ENCODE measurements at places on chromosomes 5 and 9. TPM values are rescaled to one million over a fixed set of nuclear protein-coding genes. Genes with fewer than 3 reads are reported as not detected.

PDCD1LG2 gene
- total RNA-seq = 1.3 TPM

TSSK1B gene
- not detected for total RNA-seq

RAD17 gene
- 33.2 TPM for total RNA-seq

- peak overlapping the region; percentile 31 for H3K27ac ChIP-seq
- H3K27me3 ChIP-seq = no peaks in the 10 kb centered on the region
- H3K4me3 ChIP-seq = peak overlapping the region; percentile 13
- H3K4me1 ChIP-seq = peaks cover 22% of the 10 kb centered on the region
- H3K36me3 ChIP-seq = peaks cover 14% of the 10 kb centered on the region
These were observed 80.1 kb upstream of the DMAC1 start for GRCh38 chr9:7879551-7880245.

DNA sequence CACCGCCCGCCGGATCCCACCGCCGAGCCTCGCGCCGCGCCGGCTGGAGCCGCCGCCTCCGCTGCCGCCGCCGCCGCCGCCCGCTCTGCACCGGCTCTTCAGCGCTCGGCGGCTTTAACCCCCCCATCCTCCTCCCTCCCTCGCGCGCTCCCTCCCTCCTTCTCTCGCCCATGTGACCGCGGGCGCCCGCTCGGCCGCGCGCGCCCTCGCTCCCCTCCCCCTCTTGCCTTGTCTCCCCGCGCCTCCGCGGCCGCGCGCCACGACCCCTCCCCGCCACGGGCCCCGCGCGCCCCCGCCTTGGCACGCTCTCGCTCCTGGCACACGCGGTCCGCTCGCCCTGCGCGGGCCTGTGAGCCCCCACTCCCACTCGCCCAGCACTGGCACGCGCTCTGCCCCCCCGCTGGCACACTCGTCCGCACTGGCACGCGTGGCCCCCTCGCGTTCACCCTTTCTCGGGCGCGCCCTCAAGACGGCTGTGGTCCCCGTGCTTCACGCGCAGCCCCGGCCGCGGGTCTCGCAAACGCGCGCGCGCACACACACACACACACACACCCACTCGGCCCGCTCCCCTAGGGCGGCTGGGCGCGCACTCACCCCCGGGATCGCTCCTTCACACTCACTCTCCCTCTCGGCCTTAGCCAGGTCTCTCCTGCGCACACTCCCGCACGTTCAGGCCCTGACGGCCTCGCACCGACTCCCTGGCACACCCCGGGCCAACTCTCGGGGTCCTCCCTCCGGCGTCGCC, at the start of gene CNTFR:
Gene CNTFR, minus strand, starts transcription at position 89 of the 745 bp plus-strand sequence. CDS start 20,743 bp downstream, outside the sequence.
- H3K4me1 ChIP-seq = peaks cover 33% of the 10 kb centered on the region
- H3K27me3 ChIP-seq = peaks cover 80% of the 10 kb centered on the region
- peak within 1 kb of the TSS; percentile 83 for H3K4me3 ChIP-seq
- H3K36me3 ChIP-seq = no peaks in the 10 kb centered on the region
- no peak for DNase-seq

- no peak for DNase-seq
- H3K27me3 ChIP-seq = no peaks in the 10 kb centered on the region
- H3K4me3 ChIP-seq = no peak overlapping the region
- H3K4me1 ChIP-seq = no peaks in the 10 kb centered on the region
These were observed 67.7 kb downstream of the ABCA1 start for GRCh38 chr9:104860263-104860662.

GRCh38 chr9:95587021-95587964, 70.5 kb upstream of the PTCH1 start:
- H3K4me3 ChIP-seq = no peak overlapping the region
- DNase-seq = no peak
- H3K4me1 ChIP-seq = no peaks in the 10 kb centered on the region
- peaks cover 11% of the 10 kb centered on the region for H3K27me3 ChIP-seq

GRCh38 chr5:128304791-128305190, 221.2 kb downstream of the SLC12A2 start:
- no peaks in the 10 kb centered on the region for H3K4me1 ChIP-seq
- DNase-seq = no peak
- H3K27ac ChIP-seq = no peak overlapping the region

DNA sequence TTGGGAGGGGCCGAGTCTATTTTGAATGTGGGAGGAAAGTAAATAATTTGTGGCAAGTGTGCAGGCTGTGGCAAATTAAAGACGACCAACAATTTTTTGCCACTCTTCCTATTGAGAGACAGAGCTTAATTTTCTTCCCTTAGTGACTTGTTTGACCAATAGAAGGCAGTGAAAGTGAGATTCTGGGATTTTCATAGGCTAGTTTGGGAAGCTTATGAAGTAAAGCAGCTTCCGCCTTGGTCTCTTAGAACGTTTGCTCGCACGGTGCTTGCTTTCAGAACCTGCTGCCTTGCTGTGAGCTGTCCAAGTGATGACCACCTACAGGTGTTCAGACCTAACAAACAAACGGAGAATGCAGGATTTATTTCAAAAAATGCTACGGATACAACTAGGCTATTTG, 6.7 kb upstream of the OR1N2 start:
- no peak for DNase-seq
- no peaks in the 10 kb centered on the region for H3K36me3 ChIP-seq
- H3K27me3 ChIP-seq = peaks cover 6% of the 10 kb centered on the region
- no peak overlapping the region for H3K4me3 ChIP-seq

DNA sequence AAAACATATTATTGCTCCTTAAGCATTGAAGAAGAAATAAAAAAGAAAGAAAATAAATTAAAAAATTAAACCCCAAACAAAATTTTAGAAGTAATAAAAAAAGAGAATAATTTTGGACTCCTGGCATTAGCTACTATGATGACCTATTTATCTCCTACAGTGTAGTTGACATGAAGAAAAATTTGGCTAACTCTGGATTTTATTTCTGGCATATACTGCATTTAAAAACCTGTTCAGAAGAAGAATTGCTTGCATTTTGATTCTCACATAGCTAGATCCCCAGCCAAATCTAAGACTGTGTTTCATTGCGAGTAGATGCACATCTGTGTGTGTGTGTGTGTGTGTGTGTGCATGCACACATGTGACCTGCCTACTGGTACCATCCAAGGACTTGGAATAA, 30.1 kb upstream of the GABRG2 start:
- no peaks in the 10 kb centered on the region for H3K4me1 ChIP-seq
- H3K27ac ChIP-seq = no peak overlapping the region
- no peaks in the 10 kb centered on the region for H3K27me3 ChIP-seq
- no peak overlapping the region for H3K4me3 ChIP-seq
- no peak for DNase-seq
